ENCODE measurements at places on chromosomes 3 and 15. TPM values are rescaled to one million over a fixed set of nuclear protein-coding genes. Genes with fewer than 3 reads are reported as not detected.
A peak's percentile ranks its signal among the peaks of the same experiment; 100 is the strongest.

- no peak for DNase-seq
Observed at GRCh38 chr3:137008131-137008530, 50.3 kb downstream of the IL20RB start.

DNA sequence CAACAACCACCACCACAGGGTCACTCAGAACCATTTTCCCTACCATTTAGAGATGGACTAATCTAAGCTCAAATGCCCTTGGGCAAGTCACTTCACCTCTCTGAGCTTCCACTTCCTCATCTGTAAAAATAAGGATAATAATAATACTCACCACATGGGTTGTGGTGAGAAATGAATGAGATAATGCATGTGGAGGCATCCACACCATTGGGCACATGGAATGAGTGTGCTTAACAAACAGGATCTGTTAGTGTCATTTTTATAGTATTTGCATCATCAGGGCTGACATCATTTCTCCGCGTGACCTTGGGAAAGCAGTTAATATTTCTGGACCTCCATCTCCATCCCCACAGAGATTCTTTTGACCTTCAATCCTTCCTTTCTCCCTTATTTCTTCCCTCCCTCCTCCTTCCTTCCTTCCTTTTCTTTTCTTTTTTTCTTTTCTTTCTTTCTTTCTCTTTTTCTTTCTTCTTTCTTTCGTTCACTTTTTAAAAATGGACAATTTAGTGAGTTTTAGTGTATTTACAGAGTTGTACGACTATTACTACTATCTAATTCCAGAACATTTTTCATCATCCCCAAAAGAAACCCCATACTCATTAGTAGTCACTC is 7.7 kb upstream of the RFT1 start:
- no peak for DNase-seq

GRCh38 chr3:120300971-120301370 is 15.9 kb upstream of the GPR156 start:
- DNase-seq, result no peak

GRCh38 chr3:123409443-123410148 is 39.3 kb downstream of the ADCY5 start:
- DNase-seq, result peak; percentile 56

GRCh38 chr3:177234121-177234520 is 36.8 kb upstream of the TBL1XR1 start:
- DNase-seq, result no peak

DNA sequence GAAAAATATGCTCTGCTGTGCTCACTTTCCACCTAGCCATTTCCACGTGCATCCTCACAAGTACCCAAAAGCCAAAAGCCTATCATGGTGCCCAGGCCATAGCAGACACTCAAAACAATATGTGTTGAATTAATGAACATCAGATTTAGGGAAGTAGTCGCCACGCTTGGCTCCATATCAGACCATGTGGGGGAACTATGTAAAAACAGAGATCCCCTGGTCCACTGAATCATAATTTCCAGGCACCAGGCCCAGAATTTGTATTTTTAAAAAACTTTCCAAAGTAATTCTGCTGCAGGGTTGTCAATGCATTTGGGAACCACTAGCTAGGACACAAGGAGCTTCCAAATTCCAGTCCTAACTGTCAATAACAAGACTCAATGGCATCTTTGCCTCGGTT is 77.3 kb downstream of the CNTN3 start:
- no peak for DNase-seq

GRCh38 chr15:69686626-69687025 is 234.0 kb downstream of the RPLP1 start:
- no peak for DNase-seq

- no peak for DNase-seq
Observed at GRCh38 chr3:134430174-134430573, 55.6 kb downstream of the ANAPC13 start.

DNA sequence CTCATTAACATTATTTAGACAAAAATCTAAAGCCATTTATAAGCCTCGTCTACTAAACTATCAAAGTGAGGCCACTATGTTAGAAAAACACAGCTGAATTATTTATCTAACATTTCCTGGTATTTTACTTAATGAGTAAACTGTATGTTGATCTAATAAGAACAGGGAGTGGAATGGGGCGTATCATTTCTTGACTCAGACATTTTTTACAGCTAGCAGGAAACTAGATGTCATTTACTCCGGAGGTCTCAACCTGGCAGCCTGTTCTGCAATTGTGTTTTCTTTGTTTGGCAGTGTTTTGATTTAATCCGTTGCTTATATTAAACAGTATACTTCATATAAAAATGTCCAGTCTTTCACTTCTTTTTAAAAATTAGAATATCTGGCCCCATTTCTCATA is 79.1 kb upstream of the ABI3BP start:
- no peak for DNase-seq

- DNase-seq, result no peak
Observed at GRCh38 chr15:45121706-45122417, 7.7 kb downstream of the DUOXA2 start.

- no peak for DNase-seq
Observed at GRCh38 chr15:89749951-89750559, 994 bp downstream of the MESP1 start.

GRCh38 chr3:131922356-131922755 is 112.5 kb downstream of the CPNE4 start:
- no peak for DNase-seq

DNA sequence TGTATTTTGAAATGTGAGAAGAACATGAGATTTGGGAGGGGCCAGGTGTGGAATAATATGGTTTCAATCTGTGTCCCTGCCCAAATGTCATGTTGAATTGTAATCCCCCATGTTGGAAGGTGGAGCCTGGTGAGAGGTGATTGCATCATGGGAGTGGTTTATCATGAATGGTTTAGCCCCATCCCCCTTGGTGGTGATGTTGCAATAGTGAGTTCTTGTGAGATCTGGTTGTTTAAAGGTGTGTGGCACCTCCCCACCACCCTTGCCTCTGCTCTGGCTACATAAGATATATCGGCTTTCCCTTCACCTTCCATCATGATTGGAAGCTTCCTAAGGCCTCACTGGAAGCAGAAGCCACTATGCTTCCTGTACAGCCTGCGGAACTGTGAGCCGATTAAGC is 23.9 kb upstream of the TMEM108 start:
- DNase-seq, result no peak

- DNase-seq, result peak; percentile 84
Observed at GRCh38 chr3:159852821-159853505, 135.7 kb upstream of the IL12A start.

DNA sequence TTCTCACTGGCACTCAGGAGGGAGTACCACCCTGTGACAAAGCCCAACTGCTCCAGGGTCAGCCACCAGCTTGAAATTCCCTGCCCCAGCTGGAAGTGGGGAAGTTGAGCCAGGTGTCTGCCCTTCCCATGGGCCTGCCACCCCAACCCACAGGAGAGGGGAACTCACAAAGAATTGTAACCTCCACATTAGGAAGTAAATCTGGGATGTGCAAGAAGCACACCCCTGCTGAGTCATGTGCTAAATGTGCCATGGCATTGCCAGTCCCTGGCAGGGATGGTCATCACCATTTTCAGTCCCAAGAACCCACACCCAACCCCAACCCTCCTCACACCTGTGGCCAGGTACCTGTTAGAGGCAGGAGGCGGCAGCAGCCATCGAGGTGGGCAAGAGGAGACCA is 165.2 kb upstream of the THBS1 start:
- no peak for DNase-seq

GRCh38 chr3:134231131-134231530 is 19.5 kb downstream of the RYK start:
- DNase-seq, result no peak

DNA sequence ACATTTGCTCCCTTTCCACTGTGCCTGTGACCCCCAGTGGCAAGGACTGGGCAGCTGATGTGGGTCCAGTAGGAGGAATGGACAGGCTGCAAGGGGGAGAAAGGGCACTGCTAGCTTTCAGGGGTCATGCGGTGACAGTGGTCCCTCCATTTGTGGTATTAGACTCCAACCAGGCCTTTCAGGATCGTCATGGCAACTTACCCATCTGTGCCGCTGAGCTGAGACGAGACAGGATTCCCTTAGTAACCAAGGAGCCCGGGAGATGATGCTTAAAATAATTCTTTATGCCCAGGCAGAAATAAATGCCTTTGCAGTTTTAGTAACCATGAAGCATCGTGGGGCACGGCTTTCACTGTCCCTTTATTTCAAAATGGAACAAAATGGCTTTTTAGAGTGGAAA is 15.9 kb upstream of the MRPL3 start:
- no peak for DNase-seq

GRCh38 chr3:49906073-49906743 is 2.5 kb upstream of the MST1R start:
- peak; percentile 74 for DNase-seq

- no peak for DNase-seq
Observed at GRCh38 chr3:123547881-123548519, 36.9 kb downstream of the HACD2 start.

- DNase-seq, result no peak
Observed at GRCh38 chr3:168858327-168858726, 762.6 kb upstream of the GOLIM4 start.

DNA sequence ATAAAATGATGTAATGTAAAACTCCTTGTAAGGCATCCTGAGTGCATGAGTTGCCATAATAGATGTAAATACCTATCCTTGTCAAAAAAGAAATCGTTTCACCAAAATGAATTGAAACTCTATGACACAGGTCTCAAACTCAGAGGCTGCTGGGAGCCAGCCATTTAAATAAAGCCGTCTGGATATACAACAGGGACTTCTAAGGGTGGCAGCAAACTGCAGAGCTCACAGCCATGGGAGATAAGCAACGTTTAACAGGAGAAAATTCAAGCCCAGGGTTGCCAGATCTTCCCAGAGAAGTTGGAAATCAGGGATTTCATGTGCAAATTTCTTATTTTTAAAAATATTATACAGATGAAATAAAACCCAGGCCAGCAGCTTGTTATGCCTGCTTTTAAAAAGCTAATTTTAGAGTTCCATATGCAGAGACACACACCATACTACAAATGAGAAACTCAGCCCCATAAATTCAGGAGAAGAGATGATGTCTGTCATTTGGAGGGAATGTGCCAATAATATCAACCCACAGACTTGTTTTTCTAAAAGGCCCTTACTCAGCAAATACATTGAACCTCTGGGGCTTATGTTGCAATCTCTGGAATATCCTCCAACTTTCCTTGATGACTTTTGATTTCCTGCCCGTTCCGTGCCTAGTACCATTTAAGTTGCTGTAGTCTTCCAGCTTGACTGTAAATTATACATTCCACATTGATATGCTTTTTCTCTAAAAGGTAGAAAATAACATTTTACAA is 75.6 kb downstream of the AQP9 start:
- DNase-seq, result no peak

DNA sequence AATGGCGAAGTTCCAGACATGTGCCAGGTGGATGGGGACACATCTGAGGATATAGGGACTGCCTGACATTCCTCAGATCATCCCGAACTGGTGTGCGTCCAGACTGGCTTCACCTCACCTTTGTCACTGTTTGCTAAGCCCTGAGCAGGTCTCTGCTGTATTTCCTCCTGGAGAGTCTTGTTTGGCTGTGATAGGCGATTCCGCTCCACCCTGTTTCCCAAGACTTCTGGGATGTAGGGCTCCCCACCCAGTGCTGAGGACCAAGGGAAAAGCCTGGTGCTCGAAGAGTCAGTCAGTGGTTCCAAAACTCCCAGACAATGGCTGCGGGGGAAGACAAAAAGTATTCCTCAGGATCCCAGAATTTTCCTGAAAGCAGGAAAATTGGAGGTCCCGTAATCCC is 11.1 kb upstream of the FURIN start:
- DNase-seq, result no peak

DNA sequence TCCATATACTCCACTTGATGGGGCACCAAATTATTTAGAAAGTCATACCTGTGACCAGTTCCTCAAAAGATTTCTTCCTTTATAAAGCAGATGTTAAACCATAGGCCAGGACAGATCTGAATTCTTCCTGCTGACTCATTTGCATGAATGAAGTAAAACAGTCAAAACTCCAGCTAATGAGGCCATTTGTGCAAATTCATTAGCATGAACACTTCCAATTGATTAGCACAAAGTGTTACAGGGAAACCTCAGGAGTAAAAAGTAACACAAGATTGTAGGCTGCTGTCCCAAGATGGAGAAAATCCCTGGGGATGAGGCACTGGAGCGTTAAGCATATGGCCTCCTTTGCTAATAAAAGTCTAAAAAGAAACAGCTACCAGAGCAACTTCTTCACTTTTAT is 149.8 kb downstream of the ZNF385D start:
- no peak for DNase-seq

GRCh38 chr3:35644451-35644850 is 5.1 kb downstream of the ARPP21 start:
- DNase-seq, result no peak

DNA sequence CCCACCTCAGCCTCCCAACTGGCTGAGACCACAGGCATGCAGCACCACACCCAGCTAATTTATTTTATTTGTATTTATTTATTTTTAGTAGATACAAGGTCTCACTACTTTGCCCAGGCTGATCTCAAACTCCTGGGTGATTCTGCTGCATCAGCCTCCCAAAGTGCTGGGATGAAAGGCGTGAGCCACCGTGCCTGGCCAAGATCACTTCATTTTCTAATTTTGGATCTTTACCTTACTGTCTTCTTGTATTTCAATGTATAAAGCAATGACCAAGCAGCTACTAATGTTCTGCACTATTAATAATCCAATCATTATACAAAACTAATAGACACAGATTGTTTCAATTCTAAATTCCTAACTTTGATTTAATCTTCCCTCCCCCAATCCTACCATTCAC is 56.2 kb downstream of the LRRFIP2 start:
- no peak for DNase-seq

GRCh38 chr3:177590826-177591225 is 393.5 kb upstream of the TBL1XR1 start:
- no peak for DNase-seq

GRCh38 chr15:87212041-87212440 is 1044.5 kb downstream of the NTRK3 start:
- no peak for DNase-seq

DNA sequence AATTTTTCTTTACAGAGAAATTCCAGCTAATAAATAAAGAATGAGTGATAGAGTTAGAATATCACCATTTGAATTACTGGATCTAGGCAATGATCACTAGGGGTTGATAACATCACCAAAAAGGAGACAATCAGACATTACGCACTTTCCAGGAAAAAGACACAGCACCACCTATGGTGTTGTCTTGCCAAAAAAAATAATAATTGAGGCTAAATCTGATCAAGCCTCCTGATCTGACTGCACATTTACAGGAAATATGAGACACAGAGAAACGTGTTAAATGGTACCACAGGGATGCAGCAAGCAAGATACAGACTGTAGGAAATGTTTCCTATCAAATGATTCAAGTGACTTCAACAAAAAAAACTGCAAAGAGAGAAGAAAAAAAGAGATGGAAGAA is 92.8 kb downstream of the EOMES start:
- no peak for DNase-seq

The SUSD5 gene
- 2.8 TPM for total RNA-seq

The NPTN gene
- total RNA-seq, result 211 TPM

The JMJD7 gene
- total RNA-seq, result 12.6 TPM

The PRR20G gene
- not detected for total RNA-seq

The TLR9 gene
- 0.38 TPM for total RNA-seq

The GPR27 gene
- total RNA-seq, result 3.7 TPM

The CATSPER2 gene
- 0.54 TPM for total RNA-seq

The FURIN gene
- 51.2 TPM for total RNA-seq

The PLA2G4B gene
- 5.8 TPM for total RNA-seq

The TUSC7 gene
- not detected for total RNA-seq
